Kidney glomerular epithelial cell (primary cell): ENCODE measurements at places on chromosomes 3 and 15.

DNA sequence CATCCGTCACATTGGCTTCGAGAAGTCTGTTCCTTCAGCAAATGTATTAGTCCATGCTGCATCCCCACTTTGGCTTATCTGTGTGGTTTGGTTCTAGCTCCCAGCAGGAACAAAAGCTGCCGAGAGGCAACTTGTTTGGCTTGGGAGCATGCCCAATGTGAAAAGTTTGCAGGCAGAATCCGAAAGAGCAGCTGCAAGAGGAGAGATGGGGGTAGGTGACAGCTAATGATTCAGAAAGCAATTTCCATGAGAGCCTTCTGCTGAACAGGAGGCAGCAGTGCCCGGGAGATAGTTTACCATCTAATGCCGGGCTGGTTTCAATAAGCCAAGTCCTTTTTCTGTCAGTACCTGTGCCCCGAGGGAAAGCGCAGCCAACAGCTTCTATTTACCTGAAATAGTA, 60.2 kb downstream of the GRM7 start:
- DNase-seq, result no peak

DNA sequence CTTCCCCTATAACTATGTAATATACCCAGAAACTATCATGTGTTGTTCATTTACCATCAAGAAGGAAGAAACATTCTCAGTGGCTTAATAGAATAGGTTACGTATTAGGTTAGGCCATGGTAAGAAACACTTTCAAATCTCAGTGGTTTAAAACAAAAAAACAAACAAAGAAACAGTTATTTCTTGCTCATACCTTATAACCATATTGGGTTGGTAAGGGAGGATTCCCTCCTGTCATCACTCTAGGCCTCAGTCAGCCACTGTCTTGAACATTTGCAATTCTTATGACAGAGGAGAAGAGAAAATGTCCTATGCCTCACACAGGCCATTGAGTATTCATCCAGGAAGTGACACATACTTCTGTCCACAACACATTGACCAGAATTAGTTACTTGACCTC, 727.7 kb upstream of the NECTIN3 start:
- DNase-seq, result peak; percentile 41

- no peak for DNase-seq
These were observed 166.0 kb downstream of the ARRDC4 start for GRCh38 chr15:98126326-98127085.

DNA sequence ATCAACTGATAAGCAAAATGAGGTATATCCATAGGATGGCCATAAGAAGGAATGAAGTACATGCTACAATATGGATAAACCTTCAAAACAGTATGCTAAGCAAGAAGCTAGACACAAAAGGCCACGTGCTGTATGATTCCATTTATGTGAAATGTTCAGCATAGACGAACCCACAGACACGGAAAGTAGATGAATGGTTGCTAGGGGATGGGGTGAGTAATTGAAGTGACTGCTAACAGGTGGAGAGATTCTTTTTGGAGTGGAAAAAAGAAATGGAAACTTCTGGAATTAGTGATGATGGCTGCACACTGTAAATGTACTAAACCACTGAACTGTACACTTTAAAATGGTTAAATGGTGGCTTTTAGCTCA, 630 bp upstream of the EFCAB12 start:
- DNase-seq, result no peak

DNA sequence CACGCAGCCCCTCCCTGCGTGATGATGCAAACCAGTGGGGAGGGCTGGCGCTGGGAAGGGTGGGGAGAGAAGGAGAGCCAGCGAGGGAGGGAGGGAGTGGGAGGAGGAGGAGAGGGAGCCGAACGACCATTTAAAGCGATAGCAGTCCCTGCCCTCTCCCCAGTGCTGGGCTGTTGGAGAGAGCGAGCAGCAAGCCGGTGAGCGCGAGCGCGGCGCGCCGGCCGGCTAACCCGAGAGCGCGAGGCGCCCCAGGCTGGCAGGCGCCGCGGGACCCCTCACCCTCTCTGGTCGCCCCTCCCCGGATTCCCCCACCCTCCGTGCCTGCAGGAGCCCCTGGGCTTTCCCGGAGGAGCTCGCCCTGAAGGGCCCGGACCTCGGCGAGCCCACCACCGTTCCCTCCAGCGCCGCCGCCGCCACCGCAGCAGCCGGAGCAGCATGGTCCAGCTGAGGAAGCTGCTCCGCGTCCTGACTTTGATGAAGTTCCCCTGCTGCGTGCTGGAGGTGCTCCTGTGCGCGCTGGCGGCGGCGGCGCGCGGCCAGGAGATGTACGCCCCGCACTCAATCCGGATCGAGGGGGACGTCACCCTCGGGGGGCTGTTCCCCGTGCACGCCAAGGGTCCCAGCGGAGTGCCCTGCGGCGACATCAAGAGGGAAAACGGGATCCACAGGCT, at the start of gene GRM7:
GRM7 (plus strand) TSS at position 162 of the 671 bp plus-strand sequence.
- peak; percentile 51 for DNase-seq

- peak; percentile 76 for DNase-seq
These were observed 6.4 kb downstream of the STRA6 start for GRCh38 chr15:74196175-74196574.

DNA sequence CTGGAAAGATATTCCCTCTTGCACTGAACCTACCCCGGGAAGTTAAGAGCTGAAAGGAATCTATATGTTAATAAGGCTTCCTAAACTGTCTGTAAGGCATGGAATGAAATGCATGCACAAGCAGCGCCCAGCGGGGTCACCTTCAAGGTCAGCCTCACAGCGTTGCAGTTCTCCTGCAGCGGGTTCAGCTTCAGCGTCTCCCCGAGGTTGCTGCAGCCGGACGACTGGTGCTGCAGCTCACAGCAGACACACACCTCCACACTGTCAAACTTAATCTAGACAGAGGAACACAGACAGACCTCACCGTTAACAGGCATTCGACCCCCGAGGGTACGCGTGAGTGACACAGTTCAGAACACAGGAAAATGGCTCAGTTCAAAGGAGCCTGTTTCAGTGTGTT, 73.3 kb downstream of the NSMCE3 start:
- no peak for DNase-seq

DNA sequence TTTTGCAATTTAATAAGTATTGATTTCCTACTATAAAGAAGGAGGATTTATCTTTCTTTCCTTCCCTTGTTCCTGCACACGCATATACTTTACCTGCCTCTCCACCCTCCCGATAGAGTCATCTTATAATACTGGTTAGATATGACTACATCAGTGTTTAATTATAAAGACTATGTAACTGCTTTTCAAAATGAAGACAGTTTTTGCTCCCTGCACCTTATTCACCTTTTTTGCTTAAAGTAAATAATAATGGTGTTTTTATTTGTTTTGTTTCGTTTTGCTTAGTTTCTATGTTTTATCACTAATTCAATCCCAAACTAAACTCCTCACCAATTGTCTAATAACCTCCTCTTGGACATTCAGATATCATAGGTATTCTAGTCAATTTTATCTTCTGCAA, 101.9 kb upstream of the RORA start:
- no peak for DNase-seq

- DNase-seq, result no peak
These were observed 6.4 kb downstream of the MB21D2 start for GRCh38 chr3:192911293-192911692.

- DNase-seq, result no peak
These were observed 230.5 kb upstream of the CHRNA7 start for GRCh38 chr15:31799715-31800321.

- DNase-seq, result peak; percentile 45
These were observed 1.1 kb upstream of the SPTBN5 start for GRCh38 chr15:41894791-41895463.

DNA sequence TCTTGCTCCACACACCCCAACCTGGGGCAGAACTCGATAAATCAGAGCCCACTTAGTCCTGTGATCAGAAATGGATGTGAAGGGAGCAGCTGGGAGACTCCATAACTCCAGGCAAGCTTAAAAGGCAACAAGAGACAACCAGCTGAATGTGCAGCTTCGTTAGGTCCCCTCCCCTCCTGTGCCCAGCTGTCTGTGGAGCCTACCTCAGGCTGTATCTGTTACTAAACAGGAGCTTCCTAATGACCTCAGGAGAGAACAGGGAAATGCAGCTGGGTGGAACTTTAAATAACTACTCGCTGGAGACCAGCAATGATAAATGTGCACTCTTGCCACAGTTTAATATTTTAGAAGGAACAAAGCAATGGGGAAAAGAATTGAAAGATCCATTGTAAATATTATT, 25.9 kb downstream of the SLC9A9 start:
- DNase-seq, result no peak

DNA sequence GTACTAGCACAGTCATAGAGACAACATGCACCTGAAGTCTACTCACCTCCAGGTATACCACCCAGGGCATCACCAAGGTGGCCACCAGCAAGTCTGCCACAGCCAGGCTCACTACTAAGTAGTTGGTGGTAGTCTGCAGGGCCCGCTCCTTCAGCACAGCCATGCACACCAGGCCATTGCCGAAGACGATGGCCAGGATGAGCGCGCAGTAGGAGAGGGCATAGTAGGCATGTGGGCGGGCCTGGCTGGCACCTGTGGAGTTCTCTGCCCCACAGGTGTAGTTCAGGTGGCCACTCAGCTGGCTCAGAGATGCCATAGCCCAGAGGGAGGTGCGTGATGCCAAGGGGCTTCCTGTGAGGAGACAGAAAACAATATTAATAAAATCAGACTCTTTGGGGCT, 7.2 kb downstream of the DRD3 start:
- no peak for DNase-seq

- no peak for DNase-seq
These were observed 904.2 kb downstream of the ROBO1 start for GRCh38 chr3:78863306-78864203.

DNA sequence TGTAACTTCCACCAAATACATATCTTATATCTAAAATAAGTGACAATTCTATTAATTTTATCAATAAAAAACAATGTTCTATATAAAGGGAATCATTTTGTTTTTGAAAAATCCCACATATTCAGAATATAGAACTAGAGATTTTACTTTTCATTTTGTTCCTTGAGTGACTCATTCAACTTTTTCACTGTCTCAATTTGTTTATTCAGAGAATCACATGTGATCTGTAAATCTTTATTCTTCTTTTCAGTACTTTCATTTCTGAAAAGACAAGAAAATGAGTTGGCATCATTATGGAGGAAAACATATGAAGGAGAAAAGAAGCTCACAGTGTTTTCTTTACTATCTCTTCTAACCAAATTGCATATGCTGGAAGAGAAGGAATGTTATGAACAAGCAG, 35.0 kb downstream of the CIP2A start:
- peak; percentile 17 for DNase-seq

- DNase-seq, result no peak
These were observed 130.2 kb upstream of the COL8A1 start for GRCh38 chr3:99508191-99508590.

- peak; percentile 65 for DNase-seq
These were observed 37.0 kb downstream of the CDC25A start for GRCh38 chr3:48151058-48151806.

- no peak for DNase-seq
These were observed 1.2 kb upstream of the SNAPC5 start for GRCh38 chr15:66498501-66499386.

- no peak for DNase-seq
These were observed 25.0 kb downstream of the H1-8 start for GRCh38 chr3:129567939-129568338.

GRCh38 chr3:68878322-68878721, 54.0 kb downstream of the TAFA4 start:
- DNase-seq, result peak; percentile 33

- peak; percentile 83 for DNase-seq
These were observed 331.5 kb upstream of the SLCO3A1 start for GRCh38 chr15:91521996-91522395.

GRCh38 chr3:100045696-100046095, 68.6 kb downstream of the FILIP1L start:
- DNase-seq, result no peak

- DNase-seq, result no peak
These were observed 3.7 kb downstream of the NR2F2 start for GRCh38 chr15:96334017-96334704.

DNA sequence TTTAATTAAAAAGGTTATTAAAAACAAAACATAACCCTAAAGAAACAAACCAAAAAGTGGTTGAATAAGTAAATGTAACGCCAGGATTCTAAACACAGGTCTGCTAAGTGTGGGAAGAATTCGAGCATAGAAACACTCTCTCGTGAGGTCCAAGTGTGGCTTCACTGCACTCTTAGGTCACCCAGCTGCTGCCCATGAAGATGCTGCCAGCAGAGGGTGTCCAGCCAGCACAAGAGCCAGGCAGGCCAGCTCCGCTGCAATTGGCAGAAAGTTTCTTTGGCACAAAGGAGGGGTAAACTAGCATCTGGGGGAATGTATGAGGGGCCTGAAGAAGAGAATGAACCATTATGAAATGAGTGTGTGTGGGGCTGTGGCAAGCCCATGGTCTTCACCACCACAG, 215.7 kb upstream of the FEZF2 start:
- no peak for DNase-seq

GRCh38 chr3:56001537-56001936, 466.7 kb downstream of the ERC2 start:
- no peak for DNase-seq

- DNase-seq, result no peak
These were observed 38.3 kb downstream of the CNTN6 start for GRCh38 chr3:1131166-1131565.

GRCh38 chr3:31934866-31935265, 46.2 kb downstream of the OSBPL10 start:
- DNase-seq, result no peak

GRCh38 chr3:166186003-166186402, 348.8 kb upstream of the BCHE start:
- no peak for DNase-seq

DNA sequence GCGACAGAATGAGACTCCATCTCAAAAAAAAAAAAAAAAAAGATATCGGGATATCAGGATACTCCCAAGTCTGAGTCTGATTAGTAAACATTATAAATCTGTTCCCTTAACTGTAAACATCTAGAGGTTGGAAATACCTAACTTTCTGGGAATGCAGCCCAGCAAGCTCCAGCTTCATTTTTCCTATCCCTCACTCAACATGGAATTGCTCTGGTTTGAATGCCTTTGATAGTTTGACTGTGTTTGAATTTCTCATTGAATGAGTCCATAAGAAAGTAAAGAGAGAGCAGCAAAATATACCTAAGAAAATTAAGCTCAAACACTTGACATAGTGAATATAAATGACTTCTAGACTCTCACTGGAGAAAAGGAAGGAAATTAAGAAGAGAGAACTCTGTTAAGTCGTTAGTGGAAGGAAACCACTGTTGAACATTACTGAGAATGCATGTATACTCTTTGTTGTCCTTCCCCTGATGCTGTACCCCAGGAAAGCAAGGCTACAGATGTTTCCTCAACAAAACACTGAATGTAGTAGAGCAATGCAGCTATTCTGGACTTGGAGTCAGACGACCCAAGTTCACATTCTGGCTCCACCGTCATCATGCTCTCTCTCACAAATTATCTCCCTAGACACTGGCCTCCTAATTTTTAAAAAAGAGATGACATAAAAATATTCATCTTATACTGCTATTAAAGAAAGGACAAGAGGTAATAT, 62.4 kb downstream of the CD200 start:
- DNase-seq, result no peak

- peak; percentile 44 for DNase-seq
These were observed 31.6 kb upstream of the ABHD10 start for GRCh38 chr3:111947231-111947630.

DNA sequence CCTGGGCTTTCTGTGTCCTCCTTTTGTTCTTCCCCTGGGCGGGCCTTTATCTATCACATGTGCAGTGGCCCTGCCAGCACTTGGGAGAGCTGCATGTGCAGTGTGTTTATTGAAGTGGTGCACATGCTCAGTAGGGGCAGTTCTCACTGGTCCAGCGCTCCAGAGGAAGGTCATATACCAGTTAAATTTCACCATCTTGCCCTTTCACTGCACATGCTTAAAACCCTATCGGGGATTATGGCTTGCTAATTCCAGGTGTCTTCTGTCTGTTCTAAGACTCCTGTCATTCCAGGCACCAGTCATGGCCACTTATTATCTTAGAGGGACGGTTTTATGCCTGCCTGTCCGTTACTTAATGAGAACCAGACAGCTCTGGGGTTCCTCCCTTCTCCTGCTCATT, 52.2 kb downstream of the ROPN1B start:
- no peak for DNase-seq
